ENCODE measurements at places on chromosomes 11 and 22. TPM values are rescaled to one million over a fixed set of nuclear protein-coding genes. Genes with fewer than 3 reads are reported as not detected.

MIF gene
- 160 TPM for total RNA-seq

BRSK2 gene
- not detected for total RNA-seq

TTLL12 gene
- total RNA-seq: 40.5 TPM

GRCh38 chr11:2781408-2782274, 81.8 kb upstream of the KCNQ1OT1 start:
- DNase-seq: no peak

DNA sequence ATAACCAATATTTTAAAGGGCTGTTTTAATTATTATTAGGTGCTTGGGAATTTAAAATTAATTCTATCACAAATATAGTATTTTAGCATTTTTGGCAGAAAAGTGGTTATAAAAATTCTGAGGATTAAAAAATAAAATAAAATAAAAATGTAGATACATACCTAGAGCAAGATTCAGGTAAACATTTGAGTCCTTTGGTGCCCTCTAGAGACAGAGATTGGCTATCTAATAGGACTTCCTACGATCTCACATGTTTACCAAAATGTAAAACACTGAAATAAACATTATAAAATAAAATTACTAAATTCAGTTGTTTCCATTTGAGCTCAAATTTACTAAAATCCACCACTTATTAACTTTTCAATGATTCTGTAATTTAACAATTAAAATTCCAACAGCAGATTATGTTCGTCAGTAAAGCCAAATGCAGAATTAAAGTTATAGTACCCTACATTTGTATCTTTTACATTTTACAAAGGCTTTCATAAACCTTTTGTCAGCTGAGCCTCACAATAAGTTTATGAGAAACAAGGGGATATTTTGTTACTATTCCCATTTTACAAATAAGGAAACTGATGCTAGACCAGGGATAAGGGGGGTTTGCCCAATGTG, 27.7 kb downstream of the SLC36A4 start:
- peak; percentile 58 for DNase-seq

- no peak for DNase-seq
Measured at GRCh38 chr11:92527467-92527866, 302.8 kb downstream of the FAT3 start.

IGLL1 gene
- not detected for total RNA-seq

- no peak for DNase-seq
Measured at GRCh38 chr22:38474003-38474607, 6.2 kb downstream of the KDELR3 start.

DNA sequence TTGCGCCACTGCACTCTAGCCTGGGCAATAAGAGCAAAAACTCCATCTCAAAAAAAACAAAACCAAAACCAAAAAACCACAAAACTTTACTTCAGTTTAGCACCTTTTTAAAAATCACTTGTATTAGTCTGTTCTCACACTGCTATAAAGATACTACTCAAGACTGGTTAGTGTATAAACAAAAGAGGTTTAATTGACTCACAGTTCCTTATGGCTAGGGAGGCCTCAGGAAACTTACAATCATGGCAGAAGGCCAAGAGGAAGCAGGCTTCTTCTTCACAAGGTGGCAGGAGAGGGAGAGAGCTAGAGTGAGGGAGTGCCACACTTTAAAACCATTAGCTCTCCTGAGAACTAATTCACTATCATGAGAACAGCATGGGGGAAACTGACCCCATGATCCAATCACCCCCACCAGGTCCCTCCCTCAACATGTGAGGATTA, 261.3 kb downstream of the TMEM135 start:
- no peak for DNase-seq

GRCh38 chr11:95917193-95918036, 6.5 kb downstream of the MTMR2 start:
- DNase-seq: peak; percentile 75

DNA sequence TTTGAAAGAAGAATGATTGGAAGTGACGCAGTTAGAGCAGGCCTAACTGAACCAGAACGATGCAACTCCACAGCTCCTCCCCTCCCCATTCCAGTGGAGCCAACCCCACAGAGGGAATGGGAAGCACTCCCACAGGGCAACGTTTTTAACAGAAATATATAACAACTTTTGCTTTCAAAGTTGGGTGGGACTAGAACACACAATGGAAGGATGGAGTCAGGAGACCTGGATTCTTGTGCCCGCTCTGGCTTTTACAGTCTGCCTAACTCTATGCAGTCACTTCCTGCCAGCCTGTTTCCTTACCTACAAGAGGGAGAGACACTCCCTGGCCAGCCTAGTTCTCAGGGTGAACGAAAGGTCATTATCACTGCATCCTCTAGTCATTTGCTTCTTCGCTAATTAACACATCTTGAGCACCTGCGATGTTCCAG, 75.5 kb downstream of the PACSIN2 start:
- DNase-seq: peak; percentile 35

DNA sequence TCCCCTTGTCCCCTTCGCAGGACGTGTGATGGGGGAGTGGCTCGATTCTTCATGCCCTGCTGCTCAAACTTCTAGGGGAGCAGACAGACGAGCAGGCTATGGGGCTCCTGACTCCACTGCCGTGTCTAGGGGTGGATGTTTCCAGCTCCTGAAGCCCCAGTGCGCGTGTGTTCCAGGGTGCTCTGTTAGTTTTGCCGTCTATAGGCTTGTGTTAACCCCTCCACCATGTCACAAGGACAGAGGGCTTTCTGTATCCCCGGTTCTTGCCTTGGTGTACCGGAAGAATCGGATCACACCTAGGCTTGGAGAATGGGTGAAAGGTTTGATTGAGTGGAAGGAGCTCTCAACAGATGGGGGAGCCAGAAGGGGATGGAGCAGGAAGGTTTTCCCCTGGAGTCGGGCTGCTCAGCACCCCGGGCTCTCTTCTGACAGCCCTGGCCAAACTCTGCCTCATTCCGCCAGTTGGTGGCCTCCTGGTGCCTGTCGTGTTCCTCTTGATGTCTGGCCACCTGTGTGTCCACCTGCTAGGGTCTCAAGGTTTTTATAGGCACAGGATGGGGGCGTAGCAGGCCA, 810.7 kb downstream of the BRD1 start:
- no peak for DNase-seq

- DNase-seq: no peak
Measured at GRCh38 chr11:108824545-108824944, 159.7 kb downstream of the DDX10 start.

DNA sequence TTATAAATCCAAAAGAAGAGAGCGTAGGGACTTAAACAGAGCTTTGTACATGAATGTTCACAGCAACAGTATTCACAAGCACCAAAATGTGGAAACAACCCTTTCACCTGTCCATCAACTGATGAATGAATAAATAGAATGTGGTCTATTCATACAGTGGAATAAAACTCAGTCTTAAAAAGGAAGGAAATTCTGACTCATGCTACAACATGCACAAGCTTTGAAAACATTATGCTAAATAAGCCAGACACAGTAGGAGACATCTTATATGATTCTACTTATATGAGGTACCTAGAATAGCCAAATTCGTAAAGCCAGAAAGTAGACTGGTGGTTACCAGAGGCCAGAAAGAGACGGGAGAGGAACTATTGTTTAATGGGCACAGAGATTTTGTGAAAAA, 74.3 kb downstream of the SHANK2 start:
- DNase-seq: no peak

FOLR1 gene
- total RNA-seq: 0.18 TPM

DNA sequence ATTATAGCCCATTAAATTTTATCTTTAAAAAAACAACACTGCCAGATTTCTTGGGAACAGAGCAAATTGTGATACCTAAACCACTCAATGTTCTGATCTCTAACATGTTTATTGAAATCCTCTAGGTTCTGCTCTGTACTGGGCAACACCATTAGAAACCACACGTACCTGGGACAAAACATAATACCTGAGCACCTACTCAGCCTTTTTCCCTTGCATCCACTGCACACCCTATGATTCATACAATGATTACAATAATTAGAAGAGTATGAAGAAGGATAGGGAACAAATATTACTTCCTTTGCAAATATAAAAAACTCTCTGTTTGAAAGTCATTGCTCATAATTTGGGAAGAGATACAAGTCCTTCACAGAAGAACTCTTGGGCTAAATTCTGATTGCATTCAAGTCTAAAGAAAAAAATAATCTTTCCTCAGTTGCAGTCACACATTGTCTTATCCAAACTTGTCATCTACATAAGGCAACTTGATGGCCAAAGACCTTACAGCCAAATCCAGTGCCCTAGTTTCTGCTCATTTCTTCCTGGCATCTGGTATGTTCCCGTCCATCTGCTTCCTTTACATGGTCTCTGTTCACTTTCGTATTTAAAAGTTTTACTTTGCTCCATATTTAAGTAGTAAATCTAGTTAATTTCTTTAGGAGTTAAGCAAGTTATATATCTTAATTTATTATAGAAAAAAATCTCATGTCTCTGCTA, 407.4 kb downstream of the LRRC4C start:
- DNase-seq: no peak

GRCh38 chr11:4593739-4594138, at the start of gene OR52I1:
Gene OR52I1 (plus strand): TSS chr11:4594039. CDS start chr11:4594039, 0 bp downstream.
- DNase-seq: no peak

- DNase-seq: no peak
Measured at GRCh38 chr11:75463106-75463774, 30.2 kb upstream of the KLHL35 start.

DNA sequence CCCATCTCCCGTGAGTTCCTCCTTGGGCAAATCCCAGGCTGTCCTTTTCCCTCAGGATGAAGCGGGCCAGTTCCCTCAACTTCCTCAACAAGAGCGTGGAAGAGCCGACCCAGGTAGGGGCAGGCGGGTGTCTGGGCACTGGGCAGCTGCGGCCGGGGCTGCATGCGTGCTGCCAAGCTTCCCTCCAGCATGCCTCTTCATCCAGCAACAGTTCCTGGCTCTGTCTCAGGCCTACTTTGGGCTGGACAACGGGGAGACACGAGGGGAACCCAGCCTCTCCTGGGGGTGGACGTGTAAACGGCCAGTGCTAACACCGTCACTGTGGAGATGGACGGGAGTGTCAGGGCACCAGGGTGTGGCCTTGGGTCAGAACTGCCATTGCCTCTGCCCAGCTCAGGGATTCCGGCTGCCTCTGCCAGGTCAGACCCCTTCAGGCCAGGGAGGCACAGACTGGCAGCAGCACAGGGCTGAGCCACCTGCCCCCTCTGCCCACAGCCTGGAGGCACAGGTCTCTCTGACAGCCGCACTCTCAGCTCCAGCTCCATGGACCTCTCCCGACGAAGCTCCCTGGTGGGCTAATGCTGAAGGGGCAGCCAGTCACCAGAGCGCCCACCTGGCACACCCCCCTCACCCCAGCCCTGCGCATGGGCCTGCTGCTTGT, 1.9 kb upstream of the RAB1B start:
- no peak for DNase-seq

ARHGEF17 gene
- 30.3 TPM for total RNA-seq

- DNase-seq: peak; percentile 57
Measured at GRCh38 chr11:32056438-32056837, 34.4 kb upstream of the RCN1 start.

KDELR3 gene
- 22.1 TPM for total RNA-seq

RIMBP3B gene
- total RNA-seq: 0.09 TPM

DNA sequence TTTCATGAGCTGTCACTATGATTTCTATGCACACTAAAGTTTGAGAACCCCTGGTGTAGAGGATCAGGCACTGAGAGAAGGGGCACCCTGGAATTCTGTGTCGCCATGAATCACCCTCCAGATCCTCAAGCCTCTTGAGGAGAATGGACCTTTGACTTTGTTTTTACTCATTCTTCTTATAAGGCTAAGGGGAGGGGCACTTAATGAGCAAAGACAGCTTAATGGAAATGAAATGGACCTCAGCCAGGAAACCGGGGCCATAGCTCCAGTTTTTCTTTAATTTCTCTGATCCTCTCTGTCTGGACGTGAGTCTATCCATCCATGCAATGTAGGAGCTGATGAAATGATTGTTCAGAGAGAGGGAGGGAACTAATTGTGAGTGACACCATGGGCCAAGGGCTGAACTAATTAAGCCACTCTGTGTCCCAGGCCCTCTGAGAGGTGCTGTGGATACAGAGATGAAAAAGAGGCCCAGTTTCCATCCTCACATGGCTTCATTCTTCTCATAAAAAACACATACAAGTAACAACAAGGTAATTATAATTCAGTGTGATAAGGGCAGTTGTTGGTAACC, 32.8 kb downstream of the OR2AT4 start:
- DNase-seq: no peak

- DNase-seq: no peak
Measured at GRCh38 chr11:58845386-58845785, 882 bp upstream of the GLYATL2 start.

PRPF19 gene
- 53.1 TPM for total RNA-seq

NPAS4 gene
- not detected for total RNA-seq

- DNase-seq: no peak
Measured at GRCh38 chr11:10413268-10413667, 41.8 kb upstream of the AMPD3 start.

DERL3 gene
- total RNA-seq: not detected

DNA sequence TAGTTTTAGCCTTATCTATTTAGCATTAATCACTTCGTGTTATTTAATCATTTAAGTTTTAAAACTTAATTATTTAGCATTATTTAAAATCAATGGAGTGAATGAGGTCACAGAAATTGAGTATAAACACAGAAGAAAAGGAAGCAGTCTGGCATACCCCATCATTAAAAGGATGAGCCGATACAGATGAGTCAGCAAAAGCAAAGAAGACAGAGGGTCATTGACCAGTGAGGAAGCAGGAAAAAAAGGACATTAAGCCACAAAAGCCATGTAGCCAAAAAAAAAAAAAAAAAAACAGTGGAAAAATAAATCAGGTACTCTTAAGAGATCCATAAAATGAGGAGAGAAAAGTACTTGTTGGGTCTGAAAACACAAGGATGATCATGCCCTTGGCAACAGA, 71.5 kb downstream of the TYR start:
- no peak for DNase-seq

DNA sequence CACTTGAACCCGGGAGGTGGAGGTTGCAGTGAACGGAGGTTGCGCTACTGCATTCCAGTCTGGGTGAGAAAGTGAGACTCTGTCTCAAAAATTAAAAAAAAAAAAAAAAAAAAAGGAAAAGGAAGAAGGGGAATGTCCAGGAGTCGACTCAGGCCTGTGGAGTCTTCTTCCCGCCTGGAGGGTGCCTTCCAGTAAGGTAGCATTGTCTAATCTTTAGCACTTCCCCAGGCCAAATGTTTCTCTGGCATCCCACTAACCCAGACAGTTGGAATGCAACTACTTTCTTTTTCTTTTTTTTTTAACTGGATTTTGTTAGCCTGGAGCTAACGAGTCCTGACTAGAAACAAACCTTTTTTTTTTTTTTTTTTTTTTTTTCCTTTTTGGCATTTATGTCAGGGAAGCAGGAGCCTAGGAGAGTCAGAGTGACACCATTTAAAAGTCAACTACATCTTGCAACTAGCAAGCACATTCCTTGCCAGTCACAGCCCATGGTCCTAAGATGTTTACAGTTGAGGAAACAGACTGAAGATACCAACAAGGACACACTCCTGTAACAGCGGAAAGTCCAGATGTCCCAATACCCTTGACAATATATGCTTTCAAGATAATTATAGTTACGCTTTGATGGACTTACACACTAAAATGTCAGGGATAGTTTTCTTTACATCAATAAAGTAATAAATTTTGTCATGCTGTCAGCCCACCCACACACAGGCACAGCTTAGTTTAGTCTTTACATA, 10.6 kb downstream of the PLET1 start:
- DNase-seq: peak; percentile 59

SEPTIN3 gene
- not detected for total RNA-seq

CHEK1 gene
- 8.7 TPM for total RNA-seq

All from fibroblast of the aortic adventitia (primary cell).